ENCODE measurements at places on chromosomes 2 and 18.

GRCh38 chr2:8219096-8219495 lies 462.8 kb upstream of the ID2 start:
- no peak for DNase-seq

DNA sequence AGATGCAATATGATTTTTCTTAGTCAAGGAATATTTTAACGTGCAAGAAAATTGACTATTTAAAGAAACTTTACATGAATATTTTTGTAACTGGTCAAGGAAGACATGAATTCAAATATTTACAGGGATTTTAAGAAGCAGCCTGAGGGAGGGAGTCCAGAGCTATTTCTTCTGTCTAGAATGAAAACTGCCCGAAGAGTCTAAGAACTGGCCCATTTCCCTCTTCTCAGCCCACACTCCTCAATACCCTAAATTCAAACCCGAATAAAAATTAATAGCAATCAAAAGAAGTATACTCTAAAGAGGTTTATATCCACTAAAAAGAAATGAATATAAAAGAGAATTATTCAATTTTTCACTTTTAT lies 6.5 kb upstream of the NDUFV2 start:
- DNase-seq: no peak

- DNase-seq: no peak
These were observed 156.8 kb downstream of the VAPA start for GRCh38 chr18:10070561-10071000.

- peak; percentile 21 for DNase-seq
These were observed 138.7 kb upstream of the CCDC150 start for GRCh38 chr2:196500686-196501431.

GRCh38 chr18:55219059-55219458 lies 259.8 kb upstream of the CCDC68 start:
- no peak for DNase-seq

GRCh38 chr2:240953426-240954410 lies 44.7 kb upstream of the SNED1 start:
- no peak for DNase-seq

GRCh38 chr2:153543635-153544071 lies 65.1 kb upstream of the RPRM start:
- DNase-seq: no peak

DNA sequence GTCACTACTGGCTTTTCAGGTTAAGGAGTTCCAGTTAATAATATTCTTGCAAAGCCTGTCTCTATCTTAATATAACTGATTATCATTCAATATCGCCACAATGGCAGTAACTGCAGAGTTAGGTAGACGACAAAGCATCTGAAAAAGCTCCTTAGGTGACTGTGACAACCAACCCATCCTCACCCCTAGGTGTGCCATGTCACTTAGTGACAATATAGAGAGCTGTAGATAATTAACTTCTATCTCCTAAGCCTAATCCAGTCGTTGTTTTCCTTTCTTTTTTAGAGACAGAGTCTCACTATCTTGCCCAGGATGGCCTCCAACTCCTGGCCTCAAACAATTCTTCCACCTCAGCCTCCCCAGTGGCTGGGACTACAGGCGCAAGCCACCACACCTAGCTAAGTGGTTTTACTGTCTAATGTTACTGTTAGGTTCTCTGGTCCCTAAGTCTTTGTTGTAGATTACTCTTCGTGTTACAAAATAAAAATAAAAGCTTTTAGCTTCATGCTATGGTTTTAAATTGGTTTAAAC lies 65.2 kb downstream of the SPIRE1 start:
- no peak for DNase-seq

GRCh38 chr2:49770919-49771318 lies 616.6 kb upstream of the FSHR start:
- peak; percentile 17 for DNase-seq

GRCh38 chr18:43916984-43917383 lies 639.7 kb upstream of the SYT4 start:
- DNase-seq: no peak

DNA sequence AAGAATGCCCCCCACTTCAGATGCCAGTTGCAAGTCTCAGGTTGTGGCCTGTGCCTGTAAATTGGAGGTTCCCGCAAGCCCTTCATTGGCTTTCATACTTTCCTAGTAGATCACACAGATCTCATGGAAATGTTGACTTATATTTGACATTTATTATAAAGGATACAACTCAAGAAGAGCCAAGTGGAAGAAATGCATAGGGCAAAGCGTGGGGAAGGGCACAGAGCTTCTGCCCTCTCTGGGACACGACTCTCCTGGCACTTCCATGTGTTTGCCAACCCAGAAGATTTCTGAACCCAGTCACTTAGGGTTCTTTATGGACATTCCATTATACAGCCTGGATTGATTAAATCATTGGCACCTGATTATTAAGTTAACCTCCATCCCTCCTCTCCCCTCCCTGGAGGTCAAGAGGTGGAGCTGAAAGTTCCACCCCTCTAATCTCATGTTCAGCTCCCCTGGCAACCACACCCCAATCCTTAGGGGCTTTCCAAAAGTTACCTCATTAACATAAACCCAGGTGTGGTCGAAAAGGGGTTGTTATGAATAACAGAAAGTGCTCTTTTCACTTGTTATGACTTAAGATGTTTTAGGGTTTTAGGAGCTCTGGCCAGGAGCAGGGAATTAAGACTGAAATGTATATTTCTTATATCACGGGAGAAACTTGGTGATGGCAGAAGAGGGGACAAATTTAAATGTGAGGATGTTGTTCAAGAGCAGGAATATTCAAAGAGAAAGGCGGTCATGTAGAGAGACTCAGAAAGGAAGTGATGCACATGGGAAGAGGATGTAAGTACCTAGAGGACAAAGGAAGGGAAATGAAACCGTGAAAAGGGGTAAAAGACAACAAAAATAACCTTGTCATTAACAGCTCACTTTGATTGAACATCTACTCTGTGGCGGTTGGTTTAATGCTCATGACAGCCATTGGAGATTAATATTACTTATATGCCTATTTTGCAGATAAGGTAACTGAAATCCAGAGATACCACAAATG lies 31.8 kb downstream of the SP100 start:
- DNase-seq: no peak

GRCh38 chr2:202158796-202159195 lies 79.6 kb downstream of the SUMO1 start:
- DNase-seq: no peak

DNA sequence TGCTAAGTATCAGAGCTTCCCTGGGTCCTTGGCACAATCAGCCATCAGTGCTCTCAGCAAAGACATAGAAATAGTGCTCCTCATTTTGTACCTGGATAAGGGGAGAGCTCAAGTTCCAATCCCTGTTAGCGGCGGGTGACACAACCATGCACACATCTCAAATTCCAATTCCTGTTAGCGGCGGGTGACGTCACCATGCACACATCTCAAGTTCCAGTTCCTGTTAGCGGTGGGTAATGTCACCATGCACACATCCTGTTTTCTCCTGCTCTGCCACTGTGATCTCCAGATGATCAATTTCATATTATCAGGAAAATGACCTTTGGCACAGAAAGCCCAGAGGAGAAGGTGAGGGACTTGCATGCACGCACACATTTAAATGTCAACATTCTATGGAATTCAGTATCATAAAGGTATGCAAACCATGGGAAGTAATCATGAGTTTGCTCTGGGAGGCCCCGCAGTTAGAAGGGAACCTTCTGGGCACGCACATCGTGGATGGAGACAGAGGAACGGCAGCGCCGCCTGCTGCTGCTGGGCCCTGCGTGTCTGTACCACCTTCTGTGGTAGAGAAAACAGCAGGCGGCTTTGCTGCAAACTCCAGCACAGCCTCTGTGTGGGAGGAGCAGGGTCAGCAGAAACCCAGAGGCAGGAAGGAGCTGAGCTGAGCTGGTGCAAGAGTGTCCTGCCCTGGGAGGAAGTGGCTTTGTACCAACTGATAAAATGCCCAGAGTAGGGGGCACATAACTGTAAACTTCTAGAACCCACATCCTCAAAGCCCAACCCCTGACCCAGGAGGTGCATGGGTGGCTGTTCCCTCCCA lies 77.8 kb downstream of the MBP start:
- DNase-seq: peak; percentile 80

DNA sequence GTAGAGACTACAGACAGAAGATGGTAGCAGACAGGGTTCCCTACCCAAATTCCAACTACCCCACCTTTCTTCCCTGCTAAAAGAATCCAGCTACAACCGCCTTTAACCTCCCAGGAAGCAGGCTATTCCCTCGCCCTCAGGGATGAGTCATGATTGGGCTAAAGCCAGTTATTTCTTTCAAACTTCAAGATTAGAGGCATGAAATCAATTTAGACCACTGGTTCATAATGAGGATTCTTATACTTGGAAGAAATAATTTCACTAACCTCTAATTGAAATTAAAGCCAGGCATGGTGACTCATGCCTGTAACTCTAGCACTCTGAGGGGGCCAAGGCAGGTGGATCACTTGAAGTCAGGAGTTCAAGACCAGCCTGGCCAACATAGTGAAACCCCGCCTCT lies 20.0 kb downstream of the TRIP12 start:
- DNase-seq: peak; percentile 75

DNA sequence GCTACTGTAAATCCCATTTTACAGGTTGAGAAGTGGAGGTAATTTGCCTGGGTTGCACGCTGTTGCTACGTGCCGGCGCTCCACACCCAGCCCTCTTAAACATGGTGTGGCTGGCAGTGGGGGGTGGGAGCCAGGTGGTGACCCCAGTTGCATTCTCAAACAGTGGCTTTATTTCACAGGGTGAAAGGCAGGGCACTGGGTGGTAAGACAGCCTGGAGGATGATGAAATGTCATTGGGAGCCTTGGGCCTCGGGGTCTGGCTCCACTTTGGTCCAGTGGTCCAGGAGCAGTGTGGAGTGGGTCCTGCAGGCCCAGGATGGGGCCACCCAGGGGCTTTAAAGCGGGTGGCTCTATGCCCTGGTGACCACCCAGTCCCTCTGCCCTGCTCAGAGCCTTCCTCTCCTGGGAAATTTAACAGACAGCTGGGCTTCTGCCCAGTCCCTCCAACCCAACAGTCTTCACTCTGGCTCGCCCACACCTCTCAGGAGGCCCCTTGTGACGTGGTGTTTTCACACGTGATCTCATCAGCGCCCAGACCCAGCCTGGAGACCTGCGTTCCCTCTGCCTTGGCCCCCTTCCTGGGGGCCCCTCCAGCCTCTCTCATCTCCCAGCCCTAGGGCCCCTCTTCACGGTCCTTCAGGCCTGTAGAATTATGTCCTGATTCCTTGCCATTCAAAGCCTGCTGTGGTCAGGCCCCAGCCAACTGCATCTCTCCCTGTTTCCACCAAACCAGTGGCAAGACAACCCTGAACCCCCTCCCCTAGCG lies 92.5 kb downstream of the INHBB start:
- DNase-seq: no peak

DNA sequence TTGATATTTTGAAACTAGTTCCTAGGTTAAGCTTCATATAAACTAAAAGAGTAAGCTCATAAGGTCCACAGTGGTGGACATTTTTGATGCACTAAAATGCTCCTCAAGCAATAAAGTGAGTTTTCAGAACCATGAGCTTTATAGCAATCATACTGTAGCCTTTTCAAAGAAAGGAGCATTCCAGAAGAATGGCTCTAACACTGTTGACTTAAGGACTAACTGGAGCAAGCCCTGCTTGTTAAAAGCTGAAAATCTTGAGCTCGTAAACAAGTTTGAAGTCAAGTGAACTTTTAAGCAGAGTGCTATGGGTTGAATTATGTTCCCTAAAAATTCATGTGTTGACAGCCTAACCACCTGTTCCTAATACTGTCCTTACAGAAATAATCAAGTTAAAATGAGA lies 38.0 kb downstream of the KYNU start:
- no peak for DNase-seq

- no peak for DNase-seq
These were observed 12.0 kb downstream of the WDFY1 start for GRCh38 chr2:223932816-223933800.

- no peak for DNase-seq
These were observed 61.7 kb upstream of the RALBP1 start for GRCh38 chr18:9413576-9413975.

Measured in urothelium cell line (cell line).